ENCODE measurements at places on chromosomes 11 and 22.

- DNase-seq: no peak
These were observed 17.9 kb downstream of the POLR3H start for GRCh38 chr22:41526226-41526829.

DNA sequence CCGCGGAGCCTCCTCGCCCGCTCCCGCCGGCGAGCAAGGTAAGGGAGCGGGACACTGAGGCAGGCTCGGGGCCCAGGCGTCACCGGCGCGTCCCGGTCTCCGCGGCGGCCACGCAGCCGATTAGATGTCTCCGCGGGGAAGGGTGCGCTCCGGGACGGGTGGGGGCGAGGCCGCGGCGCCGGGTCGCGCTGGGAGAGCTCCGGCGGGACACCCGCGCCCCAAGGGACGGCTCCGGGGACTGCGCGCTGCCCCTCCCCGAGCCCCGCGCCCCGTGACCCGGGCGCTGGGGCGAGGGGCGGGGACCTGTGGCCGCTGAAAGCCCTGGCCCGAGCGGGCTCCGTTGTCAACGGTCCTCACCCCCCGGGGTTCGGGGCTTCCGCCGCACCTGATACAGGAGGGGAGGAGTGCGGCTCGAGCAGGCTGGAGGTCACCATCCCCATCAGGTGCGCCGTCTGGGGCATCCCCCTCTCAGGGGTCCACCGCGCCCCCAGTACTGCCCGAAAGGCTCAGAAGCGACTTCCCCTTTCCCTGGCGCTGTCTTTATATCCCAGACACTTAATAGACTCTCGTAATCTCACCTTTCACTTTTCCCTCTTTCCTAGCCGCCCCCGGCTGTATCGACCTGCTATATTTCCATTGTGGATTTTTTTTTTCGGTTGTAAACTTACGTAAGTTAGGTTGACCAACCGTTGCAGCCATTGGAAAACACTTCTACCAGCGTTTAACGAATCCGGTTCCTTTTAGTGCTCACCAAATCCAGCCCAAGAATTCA lies 573 bp downstream of the PPFIA1 start:
- peak; percentile 9 for DNase-seq

- no peak for DNase-seq
These were observed 60.0 kb downstream of the FAM181B start for GRCh38 chr11:82673631-82674030.

- DNase-seq: no peak
These were observed 12.7 kb upstream of the IL10RA start for GRCh38 chr11:117973503-117973860.

DNA sequence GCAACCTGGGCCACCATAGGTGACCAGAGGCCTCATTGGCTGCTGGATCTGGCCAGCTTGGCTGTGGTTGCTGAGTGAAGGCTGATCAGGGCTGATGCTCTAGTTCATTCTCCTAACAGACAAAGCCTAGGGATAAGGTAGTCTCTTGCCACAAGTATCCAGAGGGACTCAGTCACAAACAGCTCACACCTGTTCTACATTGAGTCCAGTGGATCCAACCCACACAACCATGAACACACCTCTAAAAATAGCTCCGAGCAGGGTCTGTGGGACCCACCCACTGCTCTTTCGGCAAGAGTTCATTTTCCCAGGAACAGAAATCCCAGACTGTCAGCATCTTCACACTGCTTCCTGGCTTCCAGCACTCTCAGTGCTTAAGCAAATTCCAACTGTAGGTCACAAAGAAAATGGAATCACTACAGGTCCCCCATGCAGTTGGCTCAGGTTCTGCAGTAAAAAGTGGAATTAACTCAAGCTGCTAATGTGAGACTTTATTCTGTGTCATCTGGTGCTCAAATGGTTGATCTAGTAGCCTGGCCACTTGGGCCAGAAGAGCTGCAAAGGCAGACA lies 67.3 kb downstream of the PPFIBP2 start:
- DNase-seq: no peak

- DNase-seq: no peak
These were observed 52.6 kb upstream of the NAV2 start for GRCh38 chr11:19660076-19660475.

DNA sequence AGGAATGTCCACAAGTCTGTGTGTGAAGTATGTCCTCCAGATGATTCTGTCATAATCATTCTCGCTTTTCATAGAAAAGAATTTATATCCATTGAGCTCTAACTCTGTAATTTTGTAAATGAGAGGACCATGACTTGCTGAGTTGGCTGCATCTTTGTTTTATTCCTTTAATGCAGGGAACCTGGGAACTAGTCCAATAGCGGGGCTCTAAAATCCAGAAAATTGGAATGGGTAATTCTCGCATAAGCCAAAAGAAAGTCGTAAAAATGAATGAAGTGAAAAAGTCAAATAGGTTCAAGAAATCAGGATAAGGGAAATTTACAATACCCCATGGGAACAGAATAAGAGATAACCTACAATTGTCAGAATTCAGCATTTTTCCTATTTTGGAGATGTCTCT lies 232.5 kb downstream of the RAB38 start:
- no peak for DNase-seq

DNA sequence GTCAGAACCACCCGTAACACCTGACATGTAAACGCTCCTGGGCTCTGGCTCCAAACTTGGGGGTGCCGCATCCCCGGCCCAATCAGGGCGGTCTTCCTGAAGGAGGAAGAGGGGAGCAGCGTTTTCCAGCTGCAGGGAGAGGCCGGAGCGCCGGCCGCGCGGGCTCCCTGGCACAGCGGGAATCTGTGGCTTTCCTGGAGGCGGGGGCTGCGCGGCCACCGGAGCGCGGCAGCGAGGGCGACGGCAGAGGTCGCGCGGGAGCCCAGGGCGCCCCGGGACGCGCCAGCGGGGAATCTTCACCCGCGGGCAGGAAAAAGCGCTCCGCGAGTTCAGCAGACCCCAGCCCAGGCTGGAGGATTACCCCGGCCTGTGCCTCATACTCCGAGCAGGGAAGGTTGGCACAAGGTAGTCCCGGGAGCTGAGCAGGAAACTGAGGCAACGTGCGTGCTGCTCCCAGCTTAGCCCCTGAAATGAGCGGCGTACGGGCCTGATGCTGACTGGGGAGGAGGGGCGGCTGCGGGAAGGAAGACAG lies 600 bp upstream of the ESAM start:
- peak; percentile 50 for DNase-seq

DNA sequence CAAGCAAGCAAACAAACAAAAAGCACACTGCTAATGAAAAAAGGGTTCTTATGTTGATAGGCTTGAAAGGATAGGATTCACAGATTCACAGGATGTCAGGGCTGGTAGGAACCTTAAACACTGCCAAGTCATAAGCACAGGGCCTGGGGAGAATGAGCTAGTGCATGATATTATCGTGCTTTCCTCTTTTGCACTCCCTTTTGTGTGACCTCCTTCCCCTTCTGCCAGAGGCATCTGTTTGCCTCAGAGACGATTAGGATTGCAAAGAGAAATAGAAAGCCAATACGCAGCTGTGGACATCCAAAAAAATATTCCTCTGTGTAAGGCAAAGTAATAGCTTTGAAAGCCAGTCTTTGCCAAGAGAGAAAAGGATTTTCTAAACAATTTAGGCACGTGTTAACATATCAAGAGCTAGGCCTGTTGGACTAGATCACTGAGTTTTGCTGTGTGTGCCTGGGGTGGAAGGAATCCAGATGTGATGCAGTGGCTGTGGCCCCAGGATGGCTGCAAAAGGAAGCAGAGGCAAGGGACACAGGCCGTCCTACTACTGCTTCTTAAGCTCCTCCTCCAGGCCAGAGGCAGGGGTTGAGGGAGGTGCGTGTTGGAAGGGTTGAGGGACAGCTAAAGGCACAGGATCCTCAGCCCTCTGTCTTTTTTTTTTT lies 30.6 kb downstream of the MCHR1 start:
- DNase-seq: no peak

DNA sequence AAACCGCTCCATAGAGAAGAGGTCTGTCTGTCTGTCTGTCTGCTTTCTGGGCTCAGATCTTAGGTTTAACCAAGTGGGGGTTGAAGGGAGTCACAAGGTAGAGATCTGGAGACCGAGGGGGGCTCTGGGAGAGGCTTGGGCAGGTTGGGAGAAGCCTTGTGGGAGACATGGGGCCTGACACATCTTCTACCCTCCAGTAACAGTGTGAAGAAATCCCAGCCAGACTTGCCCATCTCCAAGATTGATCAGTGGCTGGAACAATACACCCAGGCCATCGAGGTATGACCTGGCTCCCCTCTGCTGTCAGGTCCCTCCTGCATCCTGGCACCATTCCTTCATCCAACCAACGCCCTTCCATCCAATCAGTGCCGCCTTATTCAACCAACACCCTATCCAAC lies 7.4 kb downstream of the PRR33 start:
- DNase-seq: no peak

GRCh38 chr11:10534316-10534715 lies 6.7 kb downstream of the RNF141 start:
- DNase-seq: no peak

DNA sequence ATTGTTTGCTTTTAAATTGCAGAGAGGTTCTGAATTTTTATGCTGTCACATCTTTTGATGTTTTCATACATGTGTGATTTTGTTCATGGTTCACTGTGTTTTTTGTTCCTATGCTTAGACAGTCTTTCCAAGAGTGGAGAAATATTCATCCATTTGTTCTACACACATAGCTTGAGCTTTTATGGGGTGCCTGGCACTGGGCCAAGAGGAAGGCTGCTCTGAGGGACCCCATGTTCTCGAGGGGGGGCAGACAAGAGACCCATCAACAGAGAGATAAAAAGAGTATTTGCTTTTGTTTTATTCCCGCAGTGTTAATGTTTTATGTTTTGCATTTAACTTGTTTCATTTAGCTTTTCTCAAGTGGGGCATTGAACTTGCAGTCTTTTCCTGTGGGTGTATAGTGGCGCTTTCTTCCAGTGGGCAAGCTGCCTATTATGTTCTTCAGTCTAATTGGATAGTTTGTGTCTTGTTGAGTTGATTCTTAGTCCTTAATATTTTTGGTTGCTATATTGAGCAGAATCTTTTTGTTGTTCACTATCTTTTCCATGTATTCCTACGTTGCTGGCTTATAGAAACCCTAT lies 57.7 kb downstream of the CABIN1 start:
- no peak for DNase-seq

GRCh38 chr11:82854242-82854641 lies 46.0 kb downstream of the PRCP start:
- no peak for DNase-seq

GRCh38 chr11:5368502-5369043 lies 15.0 kb upstream of the OR51M1 start:
- no peak for DNase-seq

- DNase-seq: no peak
These were observed 433.4 kb downstream of the BRD1 start for GRCh38 chr22:49394116-49394785.

GRCh38 chr11:14237444-14237961 lies 121.5 kb downstream of the RRAS2 start:
- no peak for DNase-seq

DNA sequence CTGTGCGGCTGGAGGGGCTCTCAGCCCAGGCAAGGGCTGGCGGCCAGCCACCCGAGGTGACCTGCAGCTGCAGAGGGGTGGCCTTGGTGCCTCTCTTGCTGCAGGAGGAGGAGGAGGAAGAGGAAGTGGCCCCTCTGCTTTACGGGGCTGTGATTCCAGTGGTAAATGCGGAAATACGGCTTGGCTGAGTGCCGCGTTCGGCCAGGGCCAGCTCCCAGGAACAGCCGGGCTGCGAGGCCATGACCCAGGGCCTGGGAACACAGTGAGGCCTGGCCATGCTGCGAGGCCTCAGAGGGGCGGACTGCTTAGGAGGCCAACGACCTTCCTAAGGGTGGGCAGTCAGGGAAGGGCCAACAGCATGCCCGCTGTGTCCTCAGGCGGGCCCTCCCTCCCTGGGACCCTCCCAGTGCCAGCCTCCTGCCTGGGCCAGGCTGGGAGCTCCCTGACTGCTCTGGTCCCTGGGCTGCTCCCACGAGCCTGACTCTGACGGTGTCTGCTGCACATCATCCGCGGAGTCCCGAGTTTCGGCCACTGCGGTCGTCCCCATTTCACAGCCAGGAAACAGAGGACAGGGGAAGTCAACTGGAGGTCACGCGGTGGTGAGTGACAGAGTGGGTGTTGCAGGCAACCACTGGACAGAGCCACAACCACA lies 20.8 kb upstream of the PPARA start:
- no peak for DNase-seq

DNA sequence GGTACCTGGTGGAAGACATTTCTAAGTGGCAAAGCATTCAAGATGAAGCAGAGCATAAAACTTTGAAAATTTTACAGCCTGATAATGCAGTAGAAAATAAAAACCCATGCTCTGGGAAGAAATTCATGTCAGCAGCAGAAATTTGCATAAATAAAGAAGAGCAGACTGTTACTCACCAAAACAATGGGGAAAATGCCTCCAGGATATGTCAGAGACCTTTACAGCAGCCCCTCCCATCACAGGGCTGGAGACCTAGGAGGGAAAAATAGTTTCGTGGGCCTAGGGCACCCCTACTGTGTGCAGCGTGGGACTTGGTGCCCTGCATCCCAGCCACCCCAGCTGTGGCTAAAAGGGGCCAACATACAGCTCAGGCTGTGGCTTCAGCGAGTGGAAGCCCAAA lies 5.4 kb upstream of the DKK3 start:
- no peak for DNase-seq

DNA sequence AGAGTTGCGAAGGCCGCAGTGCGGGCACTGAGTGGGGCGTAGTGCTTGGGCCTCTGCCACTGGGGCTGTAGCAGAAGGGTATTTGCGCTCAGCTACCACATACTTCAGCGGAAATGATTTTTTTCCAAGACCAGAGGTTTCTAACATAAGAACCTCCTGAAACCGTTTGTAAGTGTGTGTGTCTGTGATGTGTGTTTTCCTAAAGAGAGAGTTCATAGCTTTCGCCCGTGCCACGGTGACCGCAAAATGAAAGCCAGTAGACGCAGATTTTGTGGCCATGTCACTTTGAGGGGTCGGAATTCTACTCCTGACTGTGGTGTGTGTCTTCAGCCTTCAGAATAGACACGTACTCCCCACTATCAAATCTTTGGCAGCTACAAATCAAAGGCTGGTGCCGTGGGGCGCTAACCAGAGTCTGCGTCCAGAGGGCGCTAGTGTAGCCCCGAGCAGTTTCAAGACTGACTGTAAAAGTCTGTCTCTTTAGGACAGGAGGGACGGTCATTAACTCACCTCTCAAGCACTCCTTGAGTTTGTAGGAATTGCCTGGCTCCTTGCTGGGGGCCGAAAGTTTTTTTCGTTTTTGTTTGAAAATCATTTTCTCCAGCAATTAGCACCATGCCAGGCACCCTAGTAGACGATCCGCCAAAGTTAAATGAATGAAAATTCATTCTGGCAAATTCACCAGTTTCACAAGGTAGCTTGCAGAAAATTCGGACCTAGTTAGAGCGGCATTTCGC lies 2.5 kb upstream of the CALCA start:
- no peak for DNase-seq

GRCh38 chr11:133698654-133699053 lies 146.7 kb downstream of the SPATA19 start:
- DNase-seq: no peak

DNA sequence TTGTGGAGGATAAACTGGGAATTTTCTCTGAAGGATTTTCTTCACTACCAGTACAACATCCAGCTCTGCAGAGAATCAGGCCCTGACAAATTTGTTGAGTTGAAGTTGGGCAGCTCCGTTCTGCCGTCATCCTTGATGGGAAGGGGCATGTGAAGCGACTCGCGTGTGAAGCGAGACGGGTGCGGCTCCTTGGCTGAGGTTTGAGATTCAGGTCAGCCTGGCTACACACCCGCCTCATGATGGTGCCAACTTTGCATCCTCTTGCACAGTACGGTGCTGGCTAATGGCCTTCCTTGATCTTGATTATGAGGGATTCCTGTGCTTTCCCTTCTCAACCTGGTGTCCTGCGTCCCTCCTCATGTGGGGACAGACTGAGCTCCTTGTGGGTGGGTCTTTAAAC lies 19.7 kb upstream of the CDC42EP2 start:
- DNase-seq: no peak

GRCh38 chr22:47558828-47559700 lies 796.6 kb downstream of the TBC1D22A start:
- DNase-seq: no peak

- peak; percentile 9 for DNase-seq
These were observed 379 bp upstream of the SLC3A2 start for GRCh38 chr11:62880231-62880802.

Data from NCI-H1930 (cell line).